Hepatocyte (in vitro differentiated cells): ENCODE measurements at places on chromosomes 6 and 20. TPM values are rescaled to one million over a fixed set of nuclear protein-coding genes. Genes with fewer than 3 reads are reported as not detected.

- no peak for DNase-seq
- no peaks in the 10 kb centered on the region for H3K4me1 ChIP-seq
- H3K4me3 ChIP-seq: no peak overlapping the region
- no peak overlapping the region for H3K27ac ChIP-seq
- H3K36me3 ChIP-seq: no peaks in the 10 kb centered on the region
Observed at GRCh38 chr6:55892749-55893357, 17.5 kb upstream of the BMP5 start.

GRCh38 chr6:36083446-36083845 lies 46.9 kb upstream of the MAPK13 start:
- H3K27me3 ChIP-seq: no peaks in the 10 kb centered on the region
- DNase-seq: no peak
- H3K4me3 ChIP-seq: no peak overlapping the region
- no peaks in the 10 kb centered on the region for H3K4me1 ChIP-seq
- no peak overlapping the region for H3K27ac ChIP-seq

DNA sequence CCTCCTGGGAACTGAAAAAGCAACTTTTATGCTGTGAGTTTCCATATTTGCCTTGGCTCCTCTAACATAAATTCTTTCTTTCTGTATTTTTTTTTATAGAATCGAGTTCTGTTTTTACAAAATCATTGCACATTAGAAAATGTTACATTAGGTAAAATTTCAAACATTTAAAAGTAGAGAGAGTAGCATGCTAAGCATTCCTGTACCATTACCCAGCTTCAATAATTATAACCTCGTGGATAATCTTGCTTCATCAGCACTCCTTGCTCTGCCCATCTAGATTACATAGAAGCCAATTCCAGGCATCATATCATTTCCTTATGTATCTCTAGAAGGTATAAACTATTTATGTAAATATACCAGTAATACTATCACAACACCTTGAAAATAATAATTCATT lies 15.4 kb upstream of the FBXO30 start:
- H3K27me3 ChIP-seq: no peaks in the 10 kb centered on the region
- no peak overlapping the region for H3K27ac ChIP-seq
- H3K36me3 ChIP-seq: no peaks in the 10 kb centered on the region
- no peaks in the 10 kb centered on the region for H3K4me1 ChIP-seq
- no peak overlapping the region for H3K4me3 ChIP-seq

DNA sequence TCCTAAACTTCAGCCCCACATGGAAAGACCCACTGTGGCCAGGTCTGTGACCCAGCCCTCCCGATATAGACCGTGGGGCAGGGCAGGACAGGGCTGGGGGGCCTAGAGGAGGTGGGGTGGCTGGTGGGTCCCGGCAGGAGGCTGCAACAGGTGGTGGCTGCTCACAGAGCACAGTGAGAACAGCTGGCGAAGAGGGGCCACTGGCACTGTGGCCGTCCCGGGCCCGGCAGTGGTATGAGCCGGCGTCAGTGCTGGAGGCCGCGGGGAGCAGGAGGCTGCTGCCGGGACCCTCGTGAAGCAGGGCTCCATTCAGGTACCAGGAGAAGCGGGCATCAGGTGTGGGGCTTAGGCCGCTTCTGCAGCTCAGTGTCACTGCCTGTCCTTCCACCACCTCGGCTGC lies 13.4 kb downstream of the SIGLEC1 start:
- H3K27me3 ChIP-seq: no peaks in the 10 kb centered on the region
- no peak overlapping the region for H3K4me3 ChIP-seq
- no peaks in the 10 kb centered on the region for H3K4me1 ChIP-seq
- H3K36me3 ChIP-seq: no peaks in the 10 kb centered on the region
- DNase-seq: no peak

- H3K4me1 ChIP-seq: no peaks in the 10 kb centered on the region
- no peak overlapping the region for H3K4me3 ChIP-seq
- no peak overlapping the region for H3K27ac ChIP-seq
- no peak for DNase-seq
Observed at GRCh38 chr6:28468056-28468455, 24.8 kb upstream of the ZSCAN23 start.

GRCh38 chr6:157599191-157599590 lies 218.2 kb downstream of the ZDHHC14 start:
- H3K36me3 ChIP-seq: no peaks in the 10 kb centered on the region
- no peak overlapping the region for H3K27ac ChIP-seq
- no peak overlapping the region for H3K4me3 ChIP-seq

GRCh38 chr6:52535711-52536423 lies 41.0 kb downstream of the TRAM2 start:
- no peaks in the 10 kb centered on the region for H3K36me3 ChIP-seq
- H3K27me3 ChIP-seq: no peaks in the 10 kb centered on the region
- H3K4me3 ChIP-seq: no peak overlapping the region
- peaks cover 4% of the 10 kb centered on the region for H3K4me1 ChIP-seq

GRCh38 chr6:116010790-116011401 lies 49.8 kb downstream of the FRK start:
- H3K36me3 ChIP-seq: no peaks in the 10 kb centered on the region
- H3K4me1 ChIP-seq: peaks cover 41% of the 10 kb centered on the region
- peak; percentile 78 for DNase-seq
- no peak overlapping the region for H3K4me3 ChIP-seq

GRCh38 chr20:50686821-50687220 lies 4.5 kb downstream of the RIPOR3 start:
- DNase-seq: peak; percentile 43
- H3K27me3 ChIP-seq: no peaks in the 10 kb centered on the region
- H3K27ac ChIP-seq: peak overlapping the region; percentile 28
- no peaks in the 10 kb centered on the region for H3K36me3 ChIP-seq
- no peak overlapping the region for H3K4me3 ChIP-seq

GRCh38 chr20:32227306-32227705 lies 19.6 kb downstream of the POFUT1 start:
- H3K4me3 ChIP-seq: no peak overlapping the region
- no peaks in the 10 kb centered on the region for H3K27me3 ChIP-seq
- peak overlapping the region; percentile 98 for H3K27ac ChIP-seq
- H3K4me1 ChIP-seq: peaks cover 50% of the 10 kb centered on the region
- H3K36me3 ChIP-seq: no peaks in the 10 kb centered on the region

- DNase-seq: no peak
- H3K27me3 ChIP-seq: no peaks in the 10 kb centered on the region
- H3K4me3 ChIP-seq: no peak overlapping the region
- H3K36me3 ChIP-seq: no peaks in the 10 kb centered on the region
Observed at GRCh38 chr6:17418281-17419188, 25.1 kb downstream of the CAP2 start.

Gene PI16
- not detected in 2 replicates for total RNA-seq

Gene TRIM15
- total RNA-seq: 2.6 and 3.6 TPM in 2 replicates

Gene POPDC3
- 0.93 and 1.2 TPM in 2 replicates for total RNA-seq

Gene FGD2
- total RNA-seq: 2.5 and 4.6 TPM in 2 replicates

Gene SPATS1
- total RNA-seq: not detected in 2 replicates

Gene GSTA3
- total RNA-seq: not detected in 2 replicates
